ENCODE measurements at places on chromosomes 16 and 17.

GRCh38 chr17:73023759-73024158, 68.7 kb downstream of the SLC39A11 start:
- DNase-seq = no peak

- no peak for DNase-seq
Observed at GRCh38 chr17:13400491-13400890, 201.2 kb downstream of the HS3ST3A1 start.

GRCh38 chr16:61148930-61149329, 887.3 kb downstream of the CDH8 start:
- no peak for DNase-seq

DNA sequence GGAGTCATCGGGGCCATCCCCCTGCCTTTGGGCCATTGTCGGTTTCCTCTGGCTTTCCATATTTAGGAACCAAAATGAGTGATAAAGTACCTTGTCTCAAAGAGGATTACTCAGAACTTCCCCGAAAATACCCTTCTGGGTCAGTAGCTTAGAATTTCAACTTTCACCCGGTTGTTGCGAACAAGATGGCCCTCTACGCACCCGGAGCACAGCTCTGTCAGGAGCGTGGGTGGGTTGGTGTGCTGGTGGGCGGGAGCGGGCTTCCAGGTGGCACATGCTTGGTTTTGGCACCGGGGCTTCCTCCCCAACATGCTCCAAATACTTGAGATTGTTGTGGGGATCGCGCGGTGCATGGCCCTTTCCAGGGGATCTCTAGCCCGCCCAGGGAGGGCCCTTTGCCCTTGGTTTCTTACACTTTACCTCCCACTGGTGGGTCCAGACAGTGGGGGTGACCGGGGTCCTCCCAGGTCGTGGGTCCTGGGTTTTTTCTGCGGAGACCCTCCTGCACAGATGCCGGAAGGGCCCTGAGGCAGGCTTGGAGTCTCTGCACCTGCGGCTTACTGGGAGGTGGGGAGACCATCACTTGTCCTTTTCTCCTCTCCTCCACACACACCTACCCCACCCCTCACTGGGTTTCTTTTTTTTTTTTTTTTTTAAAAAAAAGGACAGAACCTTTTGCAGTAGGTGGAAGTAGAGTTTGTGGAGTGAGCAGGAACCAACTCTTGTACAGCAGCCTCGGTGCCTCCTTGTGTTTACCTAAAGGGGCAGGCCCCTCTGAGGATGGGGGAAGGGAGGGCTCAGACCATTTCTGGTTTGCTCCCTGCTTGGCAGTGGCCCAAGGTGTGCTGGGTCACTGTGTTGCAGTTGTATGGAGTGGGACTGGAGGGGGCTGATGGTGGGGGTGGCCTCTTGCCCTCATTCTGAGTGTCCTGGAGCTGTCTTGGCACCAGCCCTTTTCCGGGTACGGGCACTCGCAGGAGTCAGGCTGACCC, 142.1 kb downstream of the SEC14L1 start:
- no peak for DNase-seq

GRCh38 chr16:10876799-10877341, at the start of gene CIITA:
CIITA (plus strand) TSS chr16:10877202; CDS start chr16:10877331, 129 bp downstream.
- peak; percentile 16 for DNase-seq
